ENCODE measurements at places on chromosomes 1 and 21.

DNA sequence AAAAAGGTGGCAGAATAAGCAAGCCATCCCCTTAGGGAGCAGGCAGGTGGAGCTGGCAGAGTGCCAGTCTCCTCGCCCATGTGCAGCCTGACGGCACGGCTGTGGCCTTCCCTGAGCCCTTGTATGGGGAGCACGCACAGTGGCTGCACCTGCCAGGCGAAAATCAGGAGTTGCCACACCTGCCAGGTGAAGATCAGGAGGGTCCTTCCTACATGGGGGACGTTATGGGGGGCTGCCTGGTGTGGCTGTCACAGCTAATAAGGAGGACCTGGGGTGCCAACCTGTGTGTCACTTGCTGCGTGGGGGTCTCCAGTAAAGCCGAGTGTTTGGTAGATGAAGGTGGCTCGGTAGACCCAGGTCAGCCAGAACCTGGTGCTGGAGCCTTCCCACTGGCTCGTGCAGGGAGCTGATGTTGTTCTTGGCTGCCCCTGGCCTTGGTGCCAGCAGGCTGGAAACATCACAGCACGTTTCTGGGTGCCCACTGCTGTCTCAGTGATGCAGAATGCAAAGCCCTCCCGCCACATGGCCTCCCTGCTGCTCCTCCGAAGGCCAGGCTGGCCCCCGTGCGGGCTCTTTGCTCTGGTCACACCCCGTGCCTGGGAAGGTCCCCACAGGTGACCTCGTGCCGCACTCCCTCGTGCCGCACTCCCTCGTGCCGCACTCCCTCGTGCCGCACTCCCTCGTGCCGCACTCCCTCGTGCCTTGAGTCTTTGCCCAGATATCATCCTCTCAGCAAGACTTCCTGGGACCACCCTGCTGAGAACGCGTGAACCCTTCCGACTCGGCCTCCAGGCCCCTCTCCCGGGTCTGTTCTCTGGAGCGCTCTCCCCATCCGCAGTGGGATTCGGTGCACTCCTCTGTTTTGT is 55.4 kb downstream of the SLC37A1 start:
- DNase-seq, result no peak

DNA sequence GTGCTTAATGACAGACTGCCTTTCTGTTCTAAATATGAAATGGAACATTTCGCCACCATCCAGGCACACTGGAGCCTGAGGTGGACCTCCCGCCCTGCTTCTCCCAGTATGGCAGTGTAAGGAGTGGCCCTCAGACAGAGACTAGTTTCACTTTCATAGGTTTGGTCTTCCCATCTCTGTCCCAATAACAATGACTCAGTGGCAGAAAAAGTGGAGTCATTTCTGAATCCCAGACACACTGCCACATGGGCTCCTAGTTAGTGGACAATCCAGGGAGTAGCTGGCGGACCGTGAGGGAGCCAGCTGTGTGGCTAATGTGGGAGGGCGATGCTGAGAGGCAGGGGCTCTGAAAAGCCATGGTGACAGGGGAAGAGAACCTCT is 95.6 kb upstream of the TSPAN2 start:
- no peak for DNase-seq

- no peak for DNase-seq
These were observed 76.8 kb upstream of the DNAJC6 start for GRCh38 chr1:65232461-65232990.

- DNase-seq, result peak; percentile 47
These were observed 14.0 kb upstream of the ALX3 start for GRCh38 chr1:110084227-110085078.

- no peak for DNase-seq
These were observed 3.6 kb upstream of the KIAA2013 start for GRCh38 chr1:11929849-11930248.

GRCh38 chr1:117695796-117696490 is 90.1 kb downstream of the TENT5C start:
- no peak for DNase-seq

- no peak for DNase-seq
These were observed 8.0 kb upstream of the TMEM61 start for GRCh38 chr1:54972436-54972835.

GRCh38 chr1:55318116-55318817 is 103.1 kb upstream of the USP24 start:
- no peak for DNase-seq

- DNase-seq, result no peak
These were observed at the start of gene PYHIN1 for GRCh38 chr1:158931055-158931737. Gene PYHIN1 (plus strand): TSS chr1:158931552. CDS start chr1:158936911, 5,359 bp downstream.

DNA sequence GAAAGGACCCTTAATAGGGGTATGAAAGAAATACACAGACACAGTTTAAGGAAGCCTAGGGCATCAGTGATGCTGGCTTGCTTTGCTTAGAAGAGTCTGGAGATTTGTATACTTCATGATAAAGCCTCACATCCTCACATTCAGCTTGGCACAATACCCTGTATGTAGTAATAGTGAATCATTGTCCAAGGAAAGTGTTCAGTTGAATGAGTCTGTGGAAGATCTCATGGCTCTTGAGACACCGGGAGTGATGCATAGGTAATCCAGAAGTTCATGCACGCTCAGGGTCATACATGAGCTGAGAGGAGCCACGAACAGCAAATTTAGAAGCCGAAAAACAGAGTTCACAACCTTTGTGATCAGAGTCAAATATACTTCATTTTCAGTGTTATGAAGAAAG is 537.2 kb upstream of the TMPRSS15 start:
- DNase-seq, result no peak

- no peak for DNase-seq
These were observed 102.3 kb upstream of the NEK7 start for GRCh38 chr1:198054510-198054909.

DNA sequence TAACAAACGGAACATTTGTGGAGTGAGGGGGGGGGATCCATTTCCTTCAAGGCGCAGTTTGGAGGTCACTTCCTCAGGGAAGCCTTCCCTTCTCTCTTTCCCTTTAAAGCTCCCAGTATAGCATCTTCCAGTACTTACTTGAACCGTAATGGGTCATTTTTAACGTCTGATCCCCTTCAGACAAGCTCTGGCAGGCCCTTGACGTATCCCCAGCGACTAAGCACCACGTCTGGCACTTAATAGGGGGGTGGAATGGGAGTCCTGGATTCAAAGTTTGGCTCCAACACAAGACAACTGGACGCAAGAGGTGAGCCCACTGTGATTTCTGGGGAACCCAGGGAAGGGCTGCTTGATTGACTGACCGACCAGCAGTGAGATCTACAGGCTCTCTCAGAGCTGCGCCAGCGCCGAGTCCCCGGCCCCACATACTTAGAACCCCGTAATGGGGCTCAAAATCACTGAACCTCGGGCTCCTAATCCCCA is 441 bp downstream of the YARS1 start:
- DNase-seq, result no peak

GRCh38 chr1:161082483-161082882 is 6.9 kb downstream of the NECTIN4 start:
- no peak for DNase-seq

GRCh38 chr1:213017447-213018273 is 2.0 kb upstream of the ANGEL2 start:
- no peak for DNase-seq
